C1 segment of cervical spinal cord (tissue), 14 donors: ENCODE measurements at places on chromosomes 2 and 18.

DNA sequence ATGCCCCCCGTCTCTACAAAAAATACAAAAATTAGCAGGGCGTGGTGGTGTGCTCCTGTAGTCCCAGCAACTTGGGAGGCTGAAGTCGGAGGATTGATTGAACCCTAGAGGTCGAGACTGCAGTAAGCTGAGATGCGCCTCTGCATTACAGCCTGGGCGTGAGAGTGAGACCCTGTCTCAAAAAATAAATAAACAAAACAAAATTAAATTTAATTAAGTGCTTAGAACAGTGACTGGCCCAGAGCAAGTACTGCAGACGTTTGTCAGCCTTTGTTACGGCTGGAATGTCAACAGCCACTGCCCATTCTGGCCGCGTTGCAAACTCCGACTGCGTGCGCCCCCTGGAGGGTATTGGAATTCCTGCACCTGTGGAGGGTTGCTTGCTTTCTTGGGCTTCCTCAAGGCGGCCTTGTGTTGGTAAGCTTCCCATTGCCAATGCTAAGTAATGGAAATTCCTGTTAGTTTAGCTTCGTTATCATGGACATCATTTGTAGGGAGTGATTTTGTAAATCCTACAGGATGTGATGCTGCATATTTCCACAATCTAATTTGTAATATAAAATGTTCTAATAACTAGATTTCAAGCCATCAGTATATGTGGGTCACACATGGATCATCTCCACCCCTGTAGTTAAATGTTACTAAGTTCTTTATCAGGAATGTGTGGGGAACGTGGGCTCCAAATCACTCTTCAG is 15.9 kb upstream of the ATP6V1B1 start:
- peak; percentile 38 for DNase-seq

DNA sequence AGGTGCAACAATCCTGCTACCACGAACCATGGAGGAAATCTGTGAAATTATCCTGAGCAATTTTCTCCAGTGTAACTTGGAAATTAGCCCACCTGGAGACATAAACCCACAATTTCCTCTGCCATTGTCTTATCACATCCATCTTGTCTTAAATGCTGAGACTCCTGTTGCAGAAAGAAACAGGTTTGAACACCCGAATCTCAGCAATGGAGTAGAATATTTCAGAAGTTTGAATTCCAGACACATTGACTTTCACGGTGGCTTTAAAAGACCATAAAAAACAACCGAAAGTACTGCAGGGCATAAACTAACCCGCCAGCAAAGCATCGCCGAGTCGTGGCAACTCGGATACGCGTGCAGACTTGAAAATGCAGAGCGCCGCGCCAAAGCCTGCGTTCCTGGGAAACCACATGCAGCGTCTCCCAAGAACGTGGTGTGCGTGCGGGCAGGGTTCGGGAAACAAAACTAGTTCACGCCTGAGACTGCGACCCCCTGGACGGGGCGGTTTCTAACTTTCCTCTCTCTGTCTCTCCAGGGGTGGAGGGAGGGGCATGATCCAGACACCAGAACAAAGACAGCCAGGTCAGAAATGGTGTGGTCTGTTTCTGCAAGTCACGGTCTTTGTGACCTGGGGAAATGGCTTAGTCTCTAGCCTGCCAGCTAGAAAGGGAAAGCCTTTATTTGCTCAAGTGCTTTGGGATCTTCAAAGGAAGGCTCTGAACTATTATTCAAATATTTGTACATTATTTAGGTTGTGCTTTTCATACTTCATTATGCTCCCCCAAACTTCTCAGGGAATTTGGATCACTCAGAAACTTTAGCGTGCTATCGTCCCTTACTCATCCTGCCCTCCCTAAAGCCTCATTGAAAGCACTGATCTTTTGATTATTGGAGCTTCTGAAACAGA is 26.9 kb upstream of the KCTD1 start:
- no peak for DNase-seq

GRCh38 chr2:20095469-20095868 is 44.0 kb upstream of the LAPTM4A start:
- DNase-seq: no peak

- no peak for DNase-seq
These were observed 21.4 kb upstream of the KCNS3 start for GRCh38 chr2:17857021-17857420.

GRCh38 chr2:32633040-32633439 is 5.2 kb downstream of the TTC27 start:
- no peak for DNase-seq

DNA sequence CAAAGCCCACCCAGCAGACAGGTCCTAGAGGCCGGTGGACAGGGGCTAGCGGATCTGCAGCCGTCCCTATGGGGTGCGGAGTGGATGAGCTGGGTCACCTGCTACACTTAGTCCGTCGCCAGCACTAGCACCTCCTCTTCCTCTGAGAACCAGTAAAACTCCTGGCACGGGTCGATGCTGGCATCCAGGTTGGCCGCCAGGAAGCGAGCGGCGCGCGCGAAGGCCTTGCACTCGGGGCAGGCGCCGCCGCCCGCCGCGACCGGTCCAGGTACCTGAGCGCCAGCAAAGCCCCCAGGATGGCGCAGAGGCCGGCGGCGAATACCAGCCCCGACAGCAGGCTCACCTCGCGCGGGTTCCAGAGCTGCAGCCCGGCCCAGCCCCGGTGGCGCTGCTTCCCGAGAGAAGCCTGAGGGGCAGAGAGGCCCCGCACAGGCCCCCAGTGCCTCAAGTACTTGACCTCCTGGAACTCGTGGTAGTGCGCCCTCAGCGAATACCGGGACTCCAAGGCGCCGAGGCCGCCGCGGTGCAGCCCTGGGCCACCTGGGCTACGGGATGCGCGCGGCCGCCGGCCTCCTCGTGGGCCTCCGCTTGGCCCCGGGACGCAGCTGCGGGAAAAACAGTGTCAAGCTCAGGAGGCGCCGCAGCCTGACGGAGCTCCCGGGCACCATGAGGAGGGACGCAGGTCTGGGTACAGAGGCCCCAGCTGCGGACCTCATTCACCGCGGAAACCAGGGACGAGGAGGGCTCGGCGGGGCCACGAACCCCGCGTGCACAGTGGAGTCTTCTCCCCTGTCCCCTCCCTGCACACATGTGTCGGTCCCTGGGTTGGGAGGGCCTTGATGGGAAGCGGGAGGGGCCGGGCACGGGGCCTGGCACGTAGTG is 27.5 kb upstream of the ALPP start:
- DNase-seq: no peak
